Frontal cortex (tissue), 4 donors: ENCODE measurements at places on chromosomes 1 and 21. TPM values are rescaled to one million over a fixed set of nuclear protein-coding genes. Genes with fewer than 3 reads are reported as not detected.

Gene KRTAP10-5
- not detected for total RNA-seq

Gene TNNT2
- total RNA-seq = not detected

Gene THEM5
- total RNA-seq = not detected

Gene SAMD13
- 5.3 TPM for total RNA-seq

Gene SLX9
- 7.3 TPM for total RNA-seq

Gene SPATA21
- not detected for total RNA-seq

Gene ATAD3B
- 10.6 TPM for total RNA-seq

Gene RUNX3
- not detected for total RNA-seq

Gene CD1B
- total RNA-seq = not detected

Gene HES3
- not detected for total RNA-seq

Gene SYDE2
- total RNA-seq = 6.9 TPM

Gene MXRA8
- total RNA-seq = 10.2 TPM

Gene SLC5A3
- total RNA-seq = 54.2 TPM

Gene HOOK1
- total RNA-seq = 13.9 TPM
